Upper lobe of right lung (tissue), 1 donor: ENCODE measurements at places on chromosomes 13 and 19. TPM values are rescaled to one million over a fixed set of nuclear protein-coding genes. Genes with fewer than 3 reads are reported as not detected.

- no peak for DNase-seq
These were observed 16.7 kb upstream of the CCNP start for GRCh38 chr19:40243181-40243580.

GRCh38 chr19:31969016-31969415, 376.4 kb upstream of the ZNF507 start:
- DNase-seq: no peak

- DNase-seq: no peak
These were observed 820 bp downstream of the EID2 start for GRCh38 chr19:39539165-39539517.

DNA sequence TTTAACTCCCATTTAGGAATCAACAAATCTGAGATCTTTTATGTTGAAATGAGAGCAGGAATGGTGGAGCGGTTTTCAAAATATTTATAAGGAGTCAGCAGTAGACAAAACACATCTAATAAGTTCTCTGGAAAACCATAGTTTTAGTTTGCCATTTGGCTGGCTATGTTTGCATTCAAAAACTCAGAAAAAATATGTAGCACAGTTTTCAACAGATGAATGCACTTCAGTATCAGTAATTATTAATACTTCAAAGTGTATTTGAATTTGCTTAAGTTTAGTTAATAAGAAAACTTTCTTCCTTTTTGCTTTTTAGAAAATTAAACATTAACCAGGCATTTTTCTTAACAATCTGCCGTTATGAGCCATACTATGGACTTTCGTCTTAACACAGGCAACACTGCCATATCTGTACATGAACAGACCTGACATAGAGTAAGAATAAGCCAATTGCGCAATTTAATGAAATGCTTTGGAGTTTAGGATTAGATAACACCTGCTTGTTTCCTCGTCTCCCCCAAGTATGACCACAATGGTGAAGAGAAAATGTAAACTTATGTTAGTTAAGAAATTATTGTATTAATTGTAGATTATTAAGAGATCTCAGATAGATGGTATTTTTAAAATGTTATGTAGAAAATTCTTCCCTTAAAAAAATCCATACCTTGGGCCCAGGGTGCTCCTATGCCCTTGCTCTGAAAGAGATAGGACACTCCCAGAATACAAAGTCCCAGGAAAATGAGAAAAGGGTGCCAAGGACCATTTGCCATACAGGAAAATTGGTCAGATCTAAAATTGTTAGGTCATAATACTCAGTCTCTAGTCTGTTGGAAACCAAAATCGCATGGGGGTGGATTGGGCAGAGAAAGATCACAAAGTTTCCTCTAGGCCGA, 552.3 kb upstream of the ARGLU1 start:
- DNase-seq: no peak

DNA sequence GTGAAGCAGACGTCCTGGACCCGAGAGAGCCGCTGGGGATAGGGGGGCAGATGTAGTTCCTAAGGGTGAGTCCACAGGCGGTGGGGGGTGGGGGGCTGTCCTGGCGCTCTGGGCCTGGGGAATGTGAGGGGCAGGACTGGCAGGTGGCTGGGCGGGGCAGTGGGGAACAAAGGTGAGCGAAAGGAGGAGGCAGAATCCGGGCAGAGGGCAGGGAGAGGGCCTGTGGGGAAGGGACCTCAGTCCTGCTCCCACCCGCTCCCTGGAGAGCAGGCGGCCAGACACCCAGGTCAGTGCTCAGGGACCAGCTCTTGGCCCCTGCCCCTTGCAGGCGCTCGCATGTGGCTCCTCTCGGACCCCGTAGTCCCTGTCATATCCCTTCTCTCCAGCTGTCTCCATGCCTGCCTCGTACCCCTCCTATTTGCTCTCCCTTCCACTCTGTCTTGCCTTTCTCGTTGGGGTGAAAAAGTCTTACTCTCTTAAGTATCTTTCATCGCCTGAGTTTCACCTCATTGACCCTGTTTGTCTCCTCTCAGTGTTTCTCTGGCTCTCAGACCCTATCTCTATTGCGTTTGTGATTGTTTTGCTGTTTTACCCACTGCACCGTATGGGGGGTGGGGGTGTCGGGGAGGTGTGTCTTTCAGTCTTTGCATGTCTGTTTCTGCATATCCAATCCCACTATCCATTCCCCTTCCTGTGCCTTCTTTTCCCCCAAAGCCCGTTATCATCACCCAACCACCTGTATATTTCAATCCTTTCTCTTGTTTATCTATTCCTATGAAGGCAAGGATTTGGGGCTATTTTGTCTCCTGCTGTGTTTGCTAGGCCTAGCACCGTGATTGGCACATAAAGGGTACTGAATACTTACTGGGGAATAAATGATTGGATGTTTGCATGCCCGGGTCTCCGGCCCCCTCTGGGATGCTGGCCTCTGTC, 5.8 kb downstream of the SPHK2 start:
- DNase-seq: no peak

- DNase-seq: no peak
These were observed 19.1 kb upstream of the CXCL17 start for GRCh38 chr19:42461700-42462324.

GRCh38 chr19:35236638-35237400, 8.3 kb upstream of the FAM187B start:
- DNase-seq: no peak

GRCh38 chr19:29170554-29170953, 42.4 kb downstream of the UQCRFS1 start:
- DNase-seq: no peak

GRCh38 chr19:45716359-45717130, 14.2 kb downstream of the FBXO46 start:
- no peak for DNase-seq

DNA sequence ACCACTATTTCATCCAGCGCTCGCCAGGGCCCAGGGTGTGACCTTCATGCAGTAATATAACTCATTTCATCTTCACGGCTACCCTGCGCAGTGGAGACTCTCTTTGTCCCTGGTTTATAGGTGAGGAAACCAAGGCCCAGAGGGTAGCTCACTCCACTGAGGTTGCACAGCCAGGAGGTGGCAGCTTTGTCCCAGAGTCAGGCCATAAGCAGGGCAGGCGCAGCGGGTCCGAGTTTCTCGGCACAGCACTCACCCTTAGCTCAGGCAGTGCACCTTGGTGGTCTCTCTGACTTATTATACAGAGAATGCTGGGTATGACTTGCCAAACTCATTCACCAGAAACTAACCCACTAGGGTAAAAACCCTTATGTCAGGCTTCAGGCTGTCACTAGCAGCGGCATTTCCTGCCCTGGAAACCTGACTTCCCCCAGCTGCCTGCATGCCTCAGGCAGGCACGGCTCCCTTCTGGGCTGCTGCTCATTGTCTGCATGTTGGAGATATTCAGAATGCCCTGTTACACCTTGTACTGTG, 24.5 kb downstream of the PPP5C start:
- peak; percentile 38 for DNase-seq

DNA sequence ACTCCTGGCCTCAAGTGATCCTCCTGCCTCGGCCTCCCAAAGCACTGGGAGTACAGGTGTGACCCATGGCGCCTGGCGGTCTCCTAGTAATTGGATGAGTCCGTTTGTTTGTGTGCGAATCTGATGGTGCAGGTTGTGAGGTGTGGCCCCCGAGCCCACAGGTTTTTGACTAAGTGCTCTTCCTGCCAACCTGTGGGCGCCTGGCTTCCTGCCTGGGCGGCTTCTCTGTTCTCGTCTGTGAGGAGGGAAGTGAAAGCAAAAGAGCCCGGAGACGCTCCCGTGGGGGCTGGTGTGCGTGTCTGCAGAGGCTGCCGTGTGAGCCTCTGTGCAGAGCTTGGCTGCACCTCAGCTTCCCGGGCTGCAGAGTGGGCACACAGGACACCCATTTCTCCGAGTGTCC, 10.0 kb downstream of the ARHGAP45 start:
- peak; percentile 88 for DNase-seq

DNA sequence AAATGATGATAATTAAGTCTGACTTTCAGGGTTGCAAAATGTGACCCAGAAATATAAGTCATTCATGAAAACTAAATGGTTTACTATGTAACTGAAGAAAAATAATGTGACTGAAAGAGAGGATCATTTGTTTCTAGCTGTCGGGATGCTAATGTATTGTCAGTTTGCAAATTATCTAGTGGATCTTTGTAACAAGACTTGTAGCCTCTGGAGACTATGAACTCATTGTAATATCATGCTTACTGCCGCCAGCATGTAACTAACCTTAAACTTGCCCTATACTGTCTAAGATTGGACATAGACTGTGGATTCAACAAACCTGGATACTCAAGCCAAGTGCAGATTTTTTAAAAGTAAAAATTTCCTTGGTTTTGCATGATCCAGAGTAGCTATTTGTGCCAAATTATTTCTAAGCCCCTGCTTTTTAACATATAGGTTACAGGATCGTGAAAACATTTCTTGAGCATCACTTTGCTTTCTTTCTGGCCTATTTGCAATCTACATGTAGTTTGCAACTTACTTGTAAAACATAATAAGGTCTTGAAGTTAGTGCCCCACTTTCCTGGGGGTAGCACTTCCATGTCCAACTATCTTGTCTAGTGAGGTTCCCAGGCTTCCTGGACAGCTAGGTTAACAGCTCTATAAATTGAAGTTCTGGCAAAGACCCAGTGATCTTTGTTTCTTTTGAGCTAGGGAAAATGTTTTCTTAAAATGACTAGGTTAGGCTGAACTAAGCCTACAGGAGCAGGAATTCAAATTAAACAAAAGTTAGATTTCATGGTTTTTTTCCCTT, 3.3 kb upstream of the POSTN start:
- DNase-seq: no peak

- DNase-seq: no peak
These were observed 200.5 kb downstream of the ABCC4 start for GRCh38 chr13:95100525-95101433.

- no peak for DNase-seq
These were observed 913.1 kb downstream of the OLFM4 start for GRCh38 chr13:53941588-53942190.

- DNase-seq: peak; percentile 84
These were observed 678 bp downstream of the ISOC2 start for GRCh38 chr19:55460670-55461258.

DNA sequence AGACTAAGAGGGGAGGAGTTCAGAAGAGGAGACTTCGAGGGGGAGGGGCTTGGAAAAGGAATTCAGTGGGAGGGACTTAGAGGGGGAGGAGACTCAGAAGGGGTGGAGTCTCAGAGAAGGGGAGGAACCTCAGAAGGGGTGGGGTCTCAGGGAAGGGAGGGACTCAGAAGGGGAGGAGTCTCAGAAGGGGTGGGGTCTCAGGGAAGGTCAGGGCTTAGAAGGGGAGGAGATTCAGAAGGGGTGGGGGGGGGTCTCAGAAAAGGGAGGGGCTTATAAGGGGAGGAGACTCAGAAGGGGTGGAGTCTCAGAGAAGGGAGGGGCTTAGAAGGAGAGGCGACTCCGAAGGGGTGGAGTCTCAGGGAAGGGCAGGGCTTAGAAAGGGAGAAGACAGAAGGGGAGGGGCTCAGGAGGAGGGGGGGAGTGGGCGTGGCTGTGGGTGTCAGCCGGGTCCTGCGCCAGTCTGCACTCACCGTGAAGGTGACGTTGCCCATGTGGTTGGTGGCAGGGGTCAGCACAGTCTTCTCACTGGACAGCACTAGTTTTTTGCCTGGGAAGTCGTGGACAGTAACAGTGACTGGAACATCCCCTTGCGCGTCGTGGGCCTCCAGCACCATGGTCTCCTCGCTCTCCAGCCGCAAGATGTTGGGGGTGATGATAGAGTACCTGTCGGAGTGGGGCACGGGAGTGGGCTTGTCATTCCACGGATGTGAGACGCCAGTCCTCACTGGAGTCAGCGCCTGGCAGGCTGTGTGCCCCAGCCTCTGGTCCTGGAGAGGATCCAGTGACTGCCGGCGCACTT, 1.5 kb downstream of the C3 start:
- peak; percentile 88 for DNase-seq

DNA sequence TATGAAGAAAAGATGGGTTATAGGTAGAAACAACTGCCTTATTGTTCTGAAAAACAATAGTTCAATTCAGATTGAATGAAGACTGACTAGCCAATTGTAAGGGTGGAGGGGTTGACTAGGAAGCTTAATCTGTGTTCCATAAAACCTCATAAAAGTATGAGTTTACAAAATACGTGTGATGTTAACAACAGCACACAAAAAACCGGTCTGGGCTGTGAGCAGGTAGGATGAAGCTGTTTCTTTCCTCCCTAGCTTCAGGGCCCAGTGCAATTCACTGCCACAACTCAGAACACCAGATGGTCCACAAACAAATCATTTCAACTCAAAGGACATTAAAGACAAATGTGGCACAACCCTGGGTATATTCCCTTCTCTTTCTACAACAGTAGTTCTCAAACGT, 3.2 kb downstream of the OXGR1 start:
- DNase-seq: no peak

DNA sequence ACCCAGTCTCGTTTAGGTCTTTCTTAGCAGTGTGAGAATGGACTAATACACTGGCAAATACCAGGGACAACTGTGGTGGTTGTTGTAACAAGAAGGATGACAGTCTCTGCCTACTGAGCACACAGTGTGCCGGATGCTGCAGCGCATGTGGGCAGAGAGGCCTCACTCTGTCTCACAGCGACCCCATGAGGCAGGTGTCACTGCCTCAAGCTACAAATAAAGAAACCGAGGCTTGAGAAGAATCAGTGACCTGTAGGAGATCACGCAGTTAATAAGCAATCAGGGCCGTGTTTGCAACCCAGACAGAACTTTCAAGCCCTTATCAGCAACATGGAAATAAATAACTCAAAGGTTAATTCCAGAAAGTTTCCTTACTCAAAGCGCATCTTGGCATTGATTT, 40.5 kb upstream of the GAS6 start:
- peak; percentile 66 for DNase-seq

DNA sequence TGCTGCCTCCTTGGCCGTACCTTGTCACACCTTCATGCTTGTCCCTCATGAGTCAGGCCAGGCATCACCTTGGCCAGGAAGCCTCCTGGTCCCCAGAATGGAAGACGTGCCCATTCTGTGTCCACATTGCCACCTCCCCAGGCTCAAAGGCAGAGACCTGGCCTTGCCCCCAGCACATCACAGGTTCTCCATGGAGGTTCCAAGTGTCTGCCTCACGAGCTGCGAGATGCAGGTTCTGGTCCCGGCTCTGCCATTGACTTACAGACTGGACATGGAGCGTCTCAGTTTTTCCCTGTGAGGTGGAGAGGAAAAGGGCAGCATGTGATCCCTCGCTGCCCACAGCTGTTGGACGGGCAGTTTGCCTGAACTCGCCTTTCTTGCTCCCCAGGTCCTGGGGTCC, 9.1 kb upstream of the SLC7A10 start:
- DNase-seq: no peak

- DNase-seq: no peak
These were observed 70.9 kb downstream of the CDK8 start for GRCh38 chr13:26324867-26325266.

DNA sequence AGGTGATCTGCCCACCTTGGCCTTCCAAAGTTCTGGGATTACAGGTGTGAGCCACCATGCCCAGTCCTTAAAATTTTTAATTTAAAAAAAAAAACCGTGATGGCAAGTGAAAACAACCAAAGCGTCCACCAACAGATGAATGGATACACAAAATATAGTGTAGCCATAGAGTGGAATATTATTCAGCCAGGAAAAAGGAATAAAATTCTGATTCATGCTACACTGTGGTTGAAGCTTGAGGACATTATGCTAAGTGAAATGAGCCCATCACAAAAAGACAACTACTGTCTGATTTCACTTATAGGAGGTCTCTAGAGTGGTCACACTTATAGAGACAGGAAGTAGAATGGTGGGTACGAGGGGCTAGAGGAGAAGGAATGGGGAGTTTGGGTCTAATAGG, 26.3 kb upstream of the KLF2 start:
- DNase-seq: no peak

Gene ZNF548
- 18.6 TPM for total RNA-seq

Gene IGSF23
- not detected for total RNA-seq

Gene EID2
- 13.5 TPM for total RNA-seq

Gene RNF17
- total RNA-seq: not detected

Gene IQCN
- 4.9 TPM for total RNA-seq

Gene LPAR2
- total RNA-seq: 23.5 TPM

Gene RBM26
- total RNA-seq: 42.0 TPM

Gene DNAJC15
- 15.1 TPM for total RNA-seq
